ENCODE measurements at places on chromosomes 5 and 9. TPM values are rescaled to one million over a fixed set of nuclear protein-coding genes. Genes with fewer than 3 reads are reported as not detected.

Gene CNTLN
- 6.2 TPM for total RNA-seq

Gene ZNF454
- not detected for total RNA-seq

- DNase-seq, result no peak
These were observed 370.1 kb downstream of the TMEM161B start for GRCh38 chr5:87898574-87898973.

DNA sequence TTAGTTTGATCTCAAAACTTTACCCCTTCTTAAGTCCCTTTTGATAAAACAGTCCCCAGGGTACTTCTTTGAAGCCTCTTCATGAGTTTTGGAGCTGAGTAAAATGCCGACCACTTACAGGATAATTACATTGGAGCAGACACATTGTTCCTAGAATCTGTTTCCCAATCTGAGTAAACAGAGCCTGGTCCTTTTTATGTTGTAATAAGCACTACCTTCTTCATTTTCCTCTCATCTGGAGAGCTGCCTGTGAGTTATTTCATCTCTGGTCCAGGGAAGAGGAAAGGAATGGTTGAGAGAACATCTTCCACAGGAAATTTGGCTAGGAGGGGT lies 26.3 kb upstream of the GALNT10 start:
- DNase-seq, result no peak

DNA sequence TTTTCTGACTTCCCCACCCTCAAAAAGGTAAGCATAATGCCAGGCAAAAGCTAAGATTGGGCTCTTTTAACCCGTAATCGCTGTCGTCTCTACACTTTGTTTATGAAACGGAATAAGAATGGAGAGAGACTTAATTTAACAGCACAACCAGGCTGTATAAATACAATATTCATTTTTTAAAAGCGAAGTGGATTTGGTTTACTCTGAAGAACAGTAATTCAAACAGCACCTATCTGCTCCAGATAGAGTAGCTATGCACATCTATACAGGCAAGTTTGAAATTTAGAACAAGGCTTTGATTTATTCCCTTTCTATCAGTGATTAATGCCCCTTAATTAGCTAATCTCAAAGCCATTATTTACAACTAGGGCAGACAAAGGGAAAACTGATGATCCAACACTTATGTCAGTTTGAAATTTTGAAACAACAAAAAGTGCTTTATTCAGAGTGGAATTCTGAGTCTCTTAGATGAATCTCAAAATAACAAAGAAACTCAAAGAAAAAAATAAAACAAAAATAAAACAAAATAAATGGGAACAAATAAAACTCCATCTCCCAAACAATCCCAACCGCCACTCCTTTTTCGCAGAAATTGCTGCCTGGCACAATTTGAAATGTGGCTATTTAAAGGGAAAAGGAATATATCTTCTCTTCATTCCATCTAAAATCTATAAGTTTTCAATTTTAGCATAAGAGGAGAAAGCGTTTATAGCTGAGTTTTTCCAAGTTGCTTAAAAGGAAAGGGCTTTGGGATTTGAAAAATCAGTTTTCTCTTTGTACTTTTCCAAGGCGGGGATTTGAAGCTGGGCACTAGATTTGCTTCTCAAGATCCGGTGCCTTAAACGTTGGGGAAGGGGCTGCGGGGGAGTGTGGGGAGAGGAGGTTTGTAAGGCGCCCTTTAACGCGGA lies 298.6 kb downstream of the PARP8 start:
- no peak for DNase-seq

DNA sequence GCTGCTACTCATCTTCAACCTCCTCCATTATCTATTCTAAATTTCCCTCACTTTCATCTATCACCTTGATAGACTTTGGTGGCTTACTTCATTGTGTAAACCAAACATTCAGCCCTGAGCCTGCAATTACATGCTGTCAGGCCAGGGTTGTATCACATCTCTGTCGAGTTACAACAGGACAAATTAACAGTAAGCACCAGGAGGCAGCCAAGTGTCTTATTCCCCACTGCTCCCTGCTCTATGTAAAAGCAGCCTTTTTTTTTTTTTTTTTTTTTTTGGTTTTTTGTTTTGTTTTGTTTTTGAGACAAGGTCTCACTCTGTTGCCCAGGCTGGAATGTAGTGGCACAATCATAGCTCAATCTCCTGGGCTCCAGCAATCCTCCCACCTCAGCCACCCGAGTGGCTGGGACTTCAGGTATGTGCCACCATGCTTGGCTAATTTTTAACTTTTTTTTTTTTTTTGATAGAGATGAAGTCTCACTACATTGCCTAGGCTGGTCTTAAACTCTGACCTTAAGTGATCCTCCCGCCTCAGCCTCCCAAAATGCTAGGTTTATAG lies 15.2 kb upstream of the ZCCHC9 start:
- DNase-seq, result no peak
